ENCODE measurements at places on chromosomes 12 and 14. TPM values are rescaled to one million over a fixed set of nuclear protein-coding genes. Genes with fewer than 3 reads are reported as not detected.

DNA sequence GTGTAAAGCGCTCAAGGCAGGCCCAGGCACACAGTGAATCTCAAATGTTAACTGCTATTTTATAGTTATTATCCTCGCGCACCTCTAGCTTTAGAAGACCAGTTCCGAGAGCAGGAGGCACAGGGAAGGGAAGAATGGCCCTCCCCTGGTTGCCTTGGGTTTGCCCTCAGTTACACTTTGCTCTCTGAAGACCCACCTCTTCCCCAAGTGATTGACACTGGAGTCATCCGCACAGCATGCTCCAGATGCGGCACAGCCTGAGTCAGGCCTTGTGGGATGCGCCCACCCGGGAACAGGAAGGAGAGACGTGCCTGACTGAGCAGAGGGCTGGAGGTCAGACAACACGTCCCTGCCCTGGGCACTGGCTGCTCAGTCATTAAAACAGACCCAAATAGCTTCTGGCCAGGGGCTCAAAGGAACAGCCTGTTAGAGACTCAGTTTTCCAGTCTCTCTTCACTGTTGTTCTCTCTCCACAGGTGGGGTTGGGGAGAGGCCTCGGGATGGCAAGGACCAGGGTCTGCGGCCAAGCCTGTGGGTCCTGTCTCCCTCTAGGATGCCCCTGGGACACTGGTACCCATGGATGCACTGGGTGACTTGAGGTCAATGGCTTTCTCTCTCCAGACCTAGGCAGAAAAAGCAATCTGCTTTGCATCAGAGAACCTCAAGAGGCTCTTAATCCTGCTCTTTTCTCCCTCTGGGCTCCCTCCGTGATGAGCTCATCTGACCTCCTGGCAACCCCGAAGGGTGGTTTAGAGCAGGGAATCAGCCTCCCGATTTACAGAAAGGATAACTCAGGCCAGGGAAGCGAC, 13.6 kb upstream of the MLXIP start:
- H3K4me1 ChIP-seq, result peaks cover 41% of the 10 kb centered on the region
- peaks cover 14% of the 10 kb centered on the region for H3K36me3 ChIP-seq
- H3K27ac ChIP-seq, result peak overlapping the region; percentile 73
- H3K27me3 ChIP-seq, result no peaks in the 10 kb centered on the region
- H3K4me3 ChIP-seq, result no peak overlapping the region

DNA sequence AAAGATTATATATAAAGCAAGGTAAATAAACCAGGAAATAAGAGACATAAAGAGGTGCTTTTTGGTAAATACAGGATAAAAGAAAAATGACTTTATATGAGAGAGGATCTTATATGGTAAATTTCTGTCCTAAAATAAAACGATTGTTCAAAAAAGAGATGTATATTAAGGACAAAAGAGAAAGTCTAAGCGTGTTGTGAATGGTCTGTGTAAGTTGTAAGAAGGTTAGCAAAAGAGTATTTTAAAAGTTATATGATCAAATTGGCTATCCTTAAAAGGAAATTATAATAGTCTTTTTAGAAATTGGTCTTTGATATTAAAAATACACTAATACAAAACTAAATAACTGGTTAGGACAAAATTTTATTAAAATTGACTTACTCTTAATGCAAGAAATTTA, 14.1 kb upstream of the ACSM4 start:
- H3K27me3 ChIP-seq, result no peaks in the 10 kb centered on the region
- no peak for DNase-seq
- no peaks in the 10 kb centered on the region for H3K4me1 ChIP-seq

- no peaks in the 10 kb centered on the region for H3K36me3 ChIP-seq
- no peaks in the 10 kb centered on the region for H3K27me3 ChIP-seq
These were observed 2.4 kb upstream of the TAS2R50 start for GRCh38 chr12:10989107-10989506.

Gene FAM186B
- total RNA-seq, result 0.42 TPM

Gene SGPP1
- total RNA-seq, result 27.6 TPM
